SJCRH30 (cell line): ENCODE measurements at places on chromosomes 3 and 15. TPM values are rescaled to one million over a fixed set of nuclear protein-coding genes. Genes with fewer than 3 reads are reported as not detected.

GRCh38 chr3:1728510-1728909, 370.2 kb upstream of the CNTN4 start:
- no peaks in the 10 kb centered on the region for H3K36me3 ChIP-seq
- H3K4me1 ChIP-seq = no peaks in the 10 kb centered on the region
- no peaks in the 10 kb centered on the region for H3K27me3 ChIP-seq
- DNase-seq = no peak

DNA sequence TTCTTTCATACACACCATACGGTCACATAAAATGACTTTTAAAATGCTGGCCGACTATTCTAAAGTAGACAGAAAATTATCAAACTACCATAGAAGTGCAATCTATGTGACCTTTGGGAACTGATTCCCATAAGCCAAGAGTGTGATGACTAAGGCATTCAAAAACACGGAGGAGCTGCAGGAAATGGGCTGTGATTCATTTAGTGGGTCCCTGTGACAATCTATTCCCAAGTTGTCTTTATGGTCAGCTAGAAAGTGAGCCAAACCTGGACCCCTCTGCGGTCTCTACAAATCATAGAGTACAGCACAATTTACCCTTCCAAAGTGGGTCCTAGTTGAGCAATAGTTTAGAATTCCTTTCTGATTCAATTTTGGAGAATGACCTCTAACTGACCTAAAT, 251.5 kb upstream of the CBLB start:
- no peak for DNase-seq
- no peak overlapping the region for H3K27ac ChIP-seq
- no peaks in the 10 kb centered on the region for H3K27me3 ChIP-seq
- peaks cover 13% of the 10 kb centered on the region for H3K4me1 ChIP-seq
- no peaks in the 10 kb centered on the region for H3K36me3 ChIP-seq
- H3K4me3 ChIP-seq = no peak overlapping the region

- peak overlapping the region; percentile 79 for H3K4me3 ChIP-seq
- H3K36me3 ChIP-seq = peaks cover 2% of the 10 kb centered on the region; the same call in 1 of the 2 replicates
- peak overlapping the region; percentile 56 for H3K27ac ChIP-seq
- H3K27me3 ChIP-seq = no peaks in the 10 kb centered on the region
These were observed 583 bp upstream of the RBSN start for GRCh38 chr3:15099364-15100098.

- H3K4me1 ChIP-seq = no peaks in the 10 kb centered on the region
- H3K27ac ChIP-seq = no peak overlapping the region
- DNase-seq = no peak
- H3K27me3 ChIP-seq = no peaks in the 10 kb centered on the region
These were observed 44.3 kb downstream of the CERS3 start for GRCh38 chr15:100484443-100484842.

GRCh38 chr3:104108522-104108921, 1258.2 kb upstream of the ALCAM start:
- no peaks in the 10 kb centered on the region for H3K27me3 ChIP-seq
- no peaks in the 10 kb centered on the region for H3K36me3 ChIP-seq
- no peak for DNase-seq
- H3K27ac ChIP-seq = no peak overlapping the region

GRCh38 chr15:64842986-64843561, 1.4 kb downstream of the PLEKHO2 start:
- no peaks in the 10 kb centered on the region for H3K27me3 ChIP-seq
- peak overlapping the region; percentile 70; the same call in 1 of the 2 replicates for H3K27ac ChIP-seq
- H3K4me3 ChIP-seq = peak overlapping the region; percentile 99
- DNase-seq = peak; percentile 76
- peaks cover 29% of the 10 kb centered on the region for H3K4me1 ChIP-seq

GRCh38 chr15:75551091-75551490, 28.0 kb downstream of the PTPN9 start:
- DNase-seq = no peak
- H3K4me1 ChIP-seq = no peaks in the 10 kb centered on the region
- H3K27ac ChIP-seq = no peak overlapping the region
- H3K36me3 ChIP-seq = no peaks in the 10 kb centered on the region

DNA sequence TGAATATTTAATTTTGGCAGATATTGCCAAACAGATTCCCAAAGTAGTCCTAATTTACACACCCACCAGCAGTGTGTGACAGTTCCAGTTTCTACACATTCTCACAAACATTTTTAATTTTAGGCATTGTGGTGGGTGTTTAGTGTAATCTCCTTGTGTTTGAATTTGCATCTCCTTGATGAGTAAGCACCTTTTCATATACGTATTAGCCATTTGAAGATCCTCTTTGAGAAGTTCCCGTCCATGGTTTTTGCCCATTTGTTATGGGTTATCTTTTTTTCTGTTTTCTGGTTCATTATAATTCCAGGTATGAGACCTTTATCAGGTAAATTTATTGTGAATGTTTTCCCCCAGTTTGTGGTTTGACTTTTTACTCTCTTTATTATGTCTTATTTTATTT, 2.3 kb upstream of the TM4SF19 start:
- H3K27me3 ChIP-seq = no peaks in the 10 kb centered on the region
- H3K27ac ChIP-seq = no peak overlapping the region
- no peaks in the 10 kb centered on the region for H3K36me3 ChIP-seq
- DNase-seq = no peak

GRCh38 chr15:51855612-51856011, 26.2 kb downstream of the TMOD3 start:
- no peak for DNase-seq
- H3K27me3 ChIP-seq = no peaks in the 10 kb centered on the region
- H3K36me3 ChIP-seq = peaks cover 5% of the 10 kb centered on the region; the same call in 1 of the 2 replicates
- no peak overlapping the region for H3K4me3 ChIP-seq
- H3K4me1 ChIP-seq = no peaks in the 10 kb centered on the region
- H3K27ac ChIP-seq = no peak overlapping the region

CCDC50 gene
- 23.4 and 24.5 TPM in 2 replicates for total RNA-seq

CPB1 gene
- total RNA-seq = not detected in 2 replicates

SLC22A14 gene
- total RNA-seq = not detected in 2 replicates
